ENCODE measurements at places on chromosomes 7 and 10.

DNA sequence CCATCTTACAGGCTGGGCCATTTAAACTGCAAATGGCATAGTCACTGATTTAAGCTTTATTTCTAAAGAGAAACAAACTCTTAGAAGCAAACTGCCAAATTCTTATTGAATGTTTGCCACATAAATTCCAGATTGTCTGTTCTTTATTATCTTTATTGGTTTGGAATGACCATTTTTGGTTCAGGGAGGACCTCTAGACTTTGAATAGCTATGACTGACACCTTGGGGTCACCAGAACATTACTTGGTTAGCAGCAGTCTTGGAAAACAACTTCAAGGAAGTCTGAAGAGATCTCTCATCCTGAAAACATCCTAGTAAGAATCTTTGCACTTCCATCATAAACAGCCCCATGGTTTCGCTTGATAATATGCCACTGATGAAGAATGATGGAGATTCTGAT lies 197.1 kb downstream of the SUGCT start:
- no peak for DNase-seq

DNA sequence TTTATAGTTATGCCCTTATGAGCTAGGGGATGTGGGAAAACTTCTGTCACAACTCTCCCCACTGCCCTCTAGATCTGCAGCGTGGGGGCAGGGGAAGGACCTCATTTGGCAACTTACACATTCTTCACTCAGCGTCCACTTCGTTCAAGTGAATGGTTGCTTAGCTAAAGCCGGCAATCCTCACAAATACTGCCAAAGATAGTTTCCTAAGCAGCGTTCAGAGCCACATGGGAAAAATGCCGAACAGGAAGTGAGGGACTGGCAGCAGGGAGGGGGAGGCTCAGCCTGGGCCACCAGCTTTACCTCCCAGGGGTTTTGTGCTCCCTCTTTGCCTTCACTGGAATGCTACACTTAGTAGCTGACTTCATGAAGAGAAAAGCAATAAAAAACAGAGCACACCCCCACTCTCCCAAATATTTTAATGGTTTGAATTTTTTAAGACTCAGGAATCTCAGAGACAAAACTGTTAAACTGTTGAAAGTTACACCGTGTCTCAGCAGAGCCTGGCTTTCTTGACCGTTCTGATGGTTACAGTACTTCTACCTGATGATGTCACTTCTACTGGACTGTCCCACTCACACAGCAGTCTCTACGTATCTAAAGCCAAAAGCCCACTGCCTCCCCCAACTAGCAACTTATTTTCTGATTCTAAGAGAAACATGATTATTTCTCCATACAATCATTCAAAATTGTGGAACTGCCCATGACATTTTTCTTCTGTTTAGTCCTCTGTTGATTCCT lies 10.4 kb downstream of the GRM3 start:
- DNase-seq: no peak

GRCh38 chr10:124319926-124320391 lies 98.8 kb downstream of the OAT start:
- no peak for DNase-seq

- DNase-seq: no peak
These were observed 3.1 kb upstream of the PYROXD2 start for GRCh38 chr10:98417973-98418664.

GRCh38 chr10:79354141-79354540 lies 6.9 kb downstream of the PPIF start:
- DNase-seq: no peak

GRCh38 chr10:4813496-4813895 lies 12.5 kb upstream of the AKR1E2 start:
- no peak for DNase-seq

- DNase-seq: no peak
These were observed 49.2 kb downstream of the ADRA2A start for GRCh38 chr10:111126077-111126476.

GRCh38 chr10:122407375-122408125 lies 33.0 kb downstream of the PLEKHA1 start:
- peak; percentile 14 for DNase-seq

DNA sequence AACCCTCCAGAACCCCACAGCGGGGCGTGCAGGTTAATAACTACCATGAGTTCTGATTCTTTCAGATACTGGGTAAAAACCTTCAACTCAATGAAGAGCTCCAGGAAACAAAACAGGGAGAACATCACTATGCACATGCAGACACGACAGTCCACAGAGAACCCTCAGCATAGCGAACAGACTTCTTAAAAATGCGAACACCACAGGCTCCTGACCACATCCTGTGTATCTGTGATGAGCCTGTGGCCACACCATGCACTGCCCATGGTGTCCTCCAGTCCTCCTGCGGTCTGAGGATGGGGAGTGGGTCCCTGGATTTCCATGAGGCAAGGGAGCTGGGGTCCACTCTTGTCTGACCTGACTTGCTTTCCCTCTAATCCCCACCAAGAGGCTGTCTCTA lies 107.2 kb downstream of the COBL start:
- DNase-seq: no peak

DNA sequence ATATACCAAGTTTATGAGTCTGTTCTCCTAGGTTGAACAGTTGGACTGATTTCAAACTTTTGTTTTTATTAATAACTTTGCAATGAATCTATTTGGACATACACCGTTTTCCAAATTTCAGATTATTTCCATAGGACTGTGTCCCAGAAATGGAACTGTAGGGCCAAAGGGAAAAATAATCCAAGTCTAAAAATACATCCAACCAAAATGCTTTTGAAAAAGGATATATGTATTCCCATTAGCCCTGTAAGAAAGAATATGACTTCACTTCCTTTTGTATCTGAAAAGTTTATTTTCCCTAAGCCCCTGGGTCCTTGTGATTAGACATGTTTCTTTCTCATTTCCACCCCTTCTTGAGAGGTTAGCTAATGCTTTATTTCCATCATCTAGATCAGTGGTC lies 434.2 kb upstream of the MKI67 start:
- DNase-seq: no peak

- no peak for DNase-seq
These were observed 250.0 kb upstream of the HGF start for GRCh38 chr7:82019551-82020475.

- no peak for DNase-seq
These were observed 66.9 kb upstream of the SEMA3A start for GRCh38 chr7:84261509-84261908.

- DNase-seq: no peak
These were observed 392.4 kb downstream of the PLXNA4 start for GRCh38 chr7:132183781-132184380.

GRCh38 chr7:44142028-44142427 lies 896 bp upstream of the MYL7 start:
- DNase-seq: no peak

- no peak for DNase-seq
These were observed 98.5 kb downstream of the GNAI1 start for GRCh38 chr7:80232979-80233724.

DNA sequence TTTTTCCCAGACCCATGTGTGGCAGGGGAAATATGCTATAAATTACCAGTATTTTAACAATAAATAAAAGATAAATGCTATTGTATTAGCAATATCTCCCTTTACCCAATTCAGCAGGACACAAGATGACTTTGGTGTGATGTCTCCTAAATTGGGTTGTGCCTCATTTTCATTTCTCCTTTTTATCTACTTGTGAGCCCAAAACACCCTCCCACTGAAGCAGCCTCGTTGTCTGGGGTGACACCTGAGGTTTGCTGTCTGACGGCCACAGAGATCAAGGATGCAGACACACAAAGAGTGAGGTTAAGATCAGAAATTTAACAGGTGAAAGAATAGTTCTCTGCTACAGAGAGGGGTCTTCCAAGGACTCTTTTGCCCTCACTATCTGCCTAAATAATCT lies 27.1 kb upstream of the CC2D2B start:
- peak; percentile 30 for DNase-seq
